ENCODE measurements at places on chromosomes 7 and 10. TPM values are rescaled to one million over a fixed set of nuclear protein-coding genes. Genes with fewer than 3 reads are reported as not detected.

Gene LIPK
- not detected for total RNA-seq

Gene GCK
- 0.30 TPM for total RNA-seq

Gene HYCC1
- 49.5 TPM for total RNA-seq

Gene NEUROG3
- total RNA-seq: 0.22 TPM

- DNase-seq: no peak
Measured at GRCh38 chr10:35700487-35700882, 58.4 kb upstream of the FZD8 start.

- DNase-seq: no peak
Measured at GRCh38 chr10:35420044-35420443, 83.7 kb downstream of the CCNY start.

GRCh38 chr7:87600130-87601124 is at the start of gene ABCB1:
TSS of gene ABCB1 (minus strand) at chr7:87600884. CDS start at chr7:87600184, 700 bp downstream.
- DNase-seq: peak; percentile 57

DNA sequence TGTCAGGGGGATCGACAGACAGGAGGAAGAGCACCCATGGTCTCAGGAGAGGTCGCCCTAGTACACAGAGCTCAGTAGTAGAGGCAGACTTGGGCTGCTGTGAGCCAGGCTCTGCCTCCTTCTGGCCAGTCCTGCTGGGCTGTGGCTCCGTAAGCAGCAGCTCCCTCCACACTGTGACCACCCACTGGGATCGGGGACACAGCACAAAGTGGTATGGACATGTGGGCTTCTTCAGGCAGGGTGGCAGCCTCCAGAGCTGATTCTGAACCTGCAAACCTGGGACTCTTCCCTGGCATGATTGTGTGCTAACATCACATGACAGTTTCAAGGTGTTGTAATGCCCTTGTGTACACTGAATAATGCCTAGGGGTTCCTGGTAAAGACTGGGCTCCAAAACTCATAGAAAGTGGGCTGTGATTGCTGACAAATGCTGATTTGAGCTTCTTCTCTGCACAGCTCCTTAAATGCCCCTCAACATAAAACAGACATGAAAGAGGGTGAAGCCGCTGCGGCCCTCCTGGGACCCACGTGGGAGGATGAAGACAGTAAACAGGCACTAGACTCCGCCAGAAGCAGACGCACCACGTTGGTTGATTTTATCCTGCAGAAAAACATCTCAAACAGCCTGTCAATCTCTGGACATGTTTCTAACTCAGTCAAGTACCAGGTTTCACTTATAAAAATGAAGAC is 76.7 kb downstream of the GPR26 start:
- no peak for DNase-seq

Data from activated naive CD8-positive, alpha-beta T cell treated with anti-CD3 and anti-CD28 coated beads, Interleukin-2, amount 10 ng/mL, durations not matched to agents 7 days and 5 days (primary cell).